ENCODE measurements at places on chromosomes 1 and 21. TPM values are rescaled to one million over a fixed set of nuclear protein-coding genes. Genes with fewer than 3 reads are reported as not detected.

Gene SMPDL3B
- polyA plus RNA-seq = not detected

DNA sequence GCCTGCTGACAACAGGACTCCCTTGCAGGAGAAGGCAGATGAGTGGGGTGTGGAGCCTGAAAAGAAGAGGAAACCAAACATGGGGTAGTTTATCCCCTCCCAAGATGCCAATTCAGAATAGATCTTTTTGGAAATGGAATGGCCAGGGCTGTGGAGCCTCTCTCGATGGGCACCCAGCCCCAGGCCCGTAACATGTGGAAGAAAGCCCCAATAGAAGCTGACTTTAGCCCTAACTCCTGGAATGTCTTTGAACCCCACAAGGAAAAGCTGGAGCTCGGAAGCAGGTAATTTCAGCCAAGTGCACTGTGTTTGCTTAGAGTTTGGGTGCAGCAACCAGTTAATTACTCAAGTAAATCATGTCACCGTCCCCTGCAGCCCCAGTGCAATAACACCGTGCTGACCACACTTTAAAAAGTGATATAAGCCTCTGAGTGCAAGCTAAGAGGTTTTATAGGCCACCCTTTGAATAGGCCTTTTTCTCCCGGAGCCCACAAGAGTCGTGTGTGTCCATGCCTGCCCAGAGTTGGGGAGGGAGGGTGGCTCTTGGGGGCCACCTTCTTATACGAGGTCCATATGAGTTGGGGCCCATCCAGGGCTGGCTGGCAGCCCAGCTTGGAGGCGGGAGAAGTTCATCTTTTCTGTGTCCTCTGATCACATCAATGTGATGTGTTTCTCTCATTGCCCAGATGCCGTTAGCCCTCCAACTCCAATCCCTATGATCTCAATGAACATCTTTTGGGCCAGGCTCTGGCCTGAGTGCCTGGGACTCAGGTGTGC is 153.2 kb downstream of the TRABD2B start:
- no peaks in the 10 kb centered on the region for H3K27me3 ChIP-seq
- no peaks in the 10 kb centered on the region for H3K36me3 ChIP-seq
- no peak overlapping the region for H3K4me3 ChIP-seq
- DNase-seq = no peak
- H3K4me1 ChIP-seq = no peaks in the 10 kb centered on the region

Gene HAO2
- not detected for polyA plus RNA-seq

DNA sequence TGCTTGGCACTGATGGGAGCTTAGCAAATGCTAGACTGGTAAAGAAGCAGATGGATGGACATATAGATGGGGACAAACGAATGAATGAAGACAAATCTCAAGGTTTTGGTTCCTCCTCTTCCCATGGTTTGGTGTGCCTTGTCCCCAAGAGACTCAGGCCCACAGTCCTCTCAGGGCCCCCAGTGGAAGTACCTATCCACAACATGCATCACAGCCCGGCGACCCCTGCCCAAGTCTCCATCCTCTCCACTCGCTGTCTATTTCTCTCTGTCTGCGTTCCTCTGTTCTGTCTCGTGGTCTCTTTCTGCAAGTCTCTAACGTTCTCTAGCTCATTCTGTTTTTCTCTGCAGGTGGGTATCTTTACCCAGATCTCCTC is 85.8 kb downstream of the GLIS1 start:
- peaks cover 18% of the 10 kb centered on the region for H3K4me1 ChIP-seq
- H3K36me3 ChIP-seq = no peaks in the 10 kb centered on the region
- H3K27ac ChIP-seq = no peak overlapping the region
- peaks cover 25% of the 10 kb centered on the region for H3K27me3 ChIP-seq
- H3K4me3 ChIP-seq = no peak overlapping the region

DNA sequence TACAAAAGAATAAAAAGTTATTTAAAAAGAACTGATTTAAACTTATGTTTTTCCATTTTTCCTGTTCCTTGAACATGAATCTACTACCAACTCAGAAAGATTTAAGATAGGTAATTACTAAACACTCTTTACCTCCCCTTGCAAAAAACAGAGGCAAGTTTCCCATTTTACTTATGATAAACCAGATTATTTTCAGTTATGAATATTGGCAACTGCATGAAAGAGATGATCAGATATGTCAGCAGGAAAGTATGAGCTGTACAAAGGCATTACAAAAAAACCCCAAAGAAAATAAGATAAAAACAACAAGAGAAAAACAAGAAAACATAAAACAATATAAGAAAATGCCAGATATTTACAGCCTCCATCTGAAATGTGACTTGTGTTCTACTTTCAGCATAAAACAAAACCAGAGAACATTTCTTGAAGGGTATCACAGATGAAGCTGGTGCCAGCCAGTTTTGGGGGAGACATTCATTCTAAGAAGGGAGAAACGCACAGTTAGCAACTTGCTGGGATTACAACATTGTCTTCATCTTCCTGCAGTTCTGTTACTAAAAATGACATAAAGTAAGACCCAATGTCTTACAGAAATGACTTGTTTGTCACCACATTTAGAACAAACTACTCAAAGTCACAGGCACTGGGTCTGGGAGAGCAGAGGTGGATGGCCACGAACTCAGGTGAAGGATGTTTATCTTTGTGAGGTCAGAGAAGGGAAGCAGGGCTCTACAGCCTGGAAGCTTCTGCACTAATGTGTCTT is 19.1 kb downstream of the ZC3H12A start:
- H3K4me1 ChIP-seq = peaks cover under 1% of the 10 kb centered on the region
- peaks cover 37% of the 10 kb centered on the region for H3K36me3 ChIP-seq
- no peaks in the 10 kb centered on the region for H3K27me3 ChIP-seq
- H3K4me3 ChIP-seq = no peak overlapping the region
- DNase-seq = no peak

Gene PDZK1
- 0.91 TPM for polyA plus RNA-seq

Gene ZNF672
- 11.6 TPM for polyA plus RNA-seq

Gene KRTAP21-1
- not detected for polyA plus RNA-seq

DNA sequence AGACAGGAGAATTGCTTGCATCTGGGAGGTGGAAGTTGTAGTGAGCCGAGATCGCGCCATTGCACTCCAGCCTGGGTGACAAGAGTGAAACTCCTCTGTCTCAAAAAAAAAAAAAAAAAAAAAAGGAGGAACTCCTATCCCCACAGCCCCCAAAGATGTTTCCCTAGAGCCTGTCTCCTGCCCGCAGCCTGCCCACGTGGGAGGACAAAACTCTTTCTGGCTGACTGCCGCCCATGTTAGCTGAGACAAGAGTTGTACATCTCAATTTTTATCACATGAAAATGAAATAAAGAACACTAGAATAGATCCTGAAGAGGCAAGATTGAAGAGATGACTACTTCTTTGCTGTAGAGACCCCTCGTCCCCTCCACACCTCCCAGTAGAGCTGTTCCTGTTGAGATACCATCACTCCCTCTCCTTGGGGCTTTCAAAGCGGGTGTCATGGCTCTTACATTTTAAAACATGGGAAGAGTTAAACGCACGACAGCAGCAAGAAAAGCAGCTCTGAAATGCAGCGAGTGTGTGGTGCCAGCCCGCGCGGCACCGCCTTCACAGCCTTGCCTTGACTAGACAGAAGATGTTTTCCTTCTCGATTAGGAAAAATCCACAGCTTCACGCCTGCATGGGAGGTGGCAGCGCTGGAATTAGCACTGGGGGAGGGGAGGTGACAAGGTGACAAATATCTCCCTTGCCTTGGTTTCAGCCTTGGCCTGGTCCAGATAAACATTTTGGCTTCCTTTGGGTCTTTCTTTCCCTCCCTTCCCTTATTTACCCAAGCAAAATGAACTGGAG is 253.4 kb upstream of the CSF3R start:
- no peak for DNase-seq
- no peaks in the 10 kb centered on the region for H3K4me1 ChIP-seq
- no peak overlapping the region for H3K4me3 ChIP-seq
- H3K36me3 ChIP-seq = no peaks in the 10 kb centered on the region
- H3K27me3 ChIP-seq = no peaks in the 10 kb centered on the region

GRCh38 chr1:89310505-89310904 is 37.8 kb upstream of the GBP5 start:
- peak; percentile 55 for DNase-seq
- peak overlapping the region; percentile 11 for H3K4me3 ChIP-seq
- H3K4me1 ChIP-seq = peaks cover 9% of the 10 kb centered on the region
- no peaks in the 10 kb centered on the region for H3K27me3 ChIP-seq

DNA sequence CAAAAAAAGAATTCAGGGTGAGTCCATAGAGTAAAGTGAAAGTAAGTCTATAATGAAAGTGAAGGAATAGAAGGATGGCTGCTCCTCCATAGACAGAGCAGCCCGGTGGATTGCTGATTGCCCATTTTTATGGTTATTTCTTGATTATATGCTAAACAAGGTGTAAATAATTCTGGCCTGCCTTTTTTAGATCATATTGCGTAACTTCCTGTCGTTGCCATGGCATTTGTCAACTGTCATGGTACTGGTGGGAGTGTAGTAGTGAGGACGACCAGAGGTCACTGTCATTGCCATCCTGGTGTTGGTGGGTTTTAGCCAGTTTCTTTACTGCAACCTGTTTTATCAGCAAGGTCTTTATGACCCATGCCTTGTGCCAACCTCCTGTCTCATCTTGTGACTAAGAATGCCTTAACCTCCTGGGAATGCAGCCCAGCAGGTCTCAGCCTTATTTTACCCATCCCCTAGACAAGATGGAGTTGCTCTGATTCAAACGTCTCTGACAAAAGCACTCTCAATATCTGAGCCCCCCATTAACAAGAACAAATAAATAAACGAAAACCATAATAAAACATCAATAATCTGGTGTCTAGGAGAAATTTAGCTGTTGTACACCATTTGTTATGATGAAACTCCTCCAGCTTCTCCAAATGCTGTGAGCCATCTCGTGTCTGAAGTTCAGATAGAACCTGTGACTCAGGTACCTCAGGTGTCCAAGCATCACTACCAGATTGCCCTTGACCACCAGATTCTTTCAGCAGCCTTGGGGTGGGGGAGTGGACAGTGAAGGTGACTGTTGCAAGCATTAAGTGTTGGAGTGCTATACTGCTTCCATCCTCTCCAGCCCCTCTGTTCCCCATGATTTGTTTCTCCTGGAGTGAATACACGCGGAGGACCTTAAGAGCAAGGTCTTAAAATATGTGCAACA is 36.0 kb downstream of the EBNA1BP2 start:
- H3K4me1 ChIP-seq = no peaks in the 10 kb centered on the region
- no peak overlapping the region for H3K4me3 ChIP-seq
- peaks cover 18% of the 10 kb centered on the region for H3K27me3 ChIP-seq
- DNase-seq = peak; percentile 5

DNA sequence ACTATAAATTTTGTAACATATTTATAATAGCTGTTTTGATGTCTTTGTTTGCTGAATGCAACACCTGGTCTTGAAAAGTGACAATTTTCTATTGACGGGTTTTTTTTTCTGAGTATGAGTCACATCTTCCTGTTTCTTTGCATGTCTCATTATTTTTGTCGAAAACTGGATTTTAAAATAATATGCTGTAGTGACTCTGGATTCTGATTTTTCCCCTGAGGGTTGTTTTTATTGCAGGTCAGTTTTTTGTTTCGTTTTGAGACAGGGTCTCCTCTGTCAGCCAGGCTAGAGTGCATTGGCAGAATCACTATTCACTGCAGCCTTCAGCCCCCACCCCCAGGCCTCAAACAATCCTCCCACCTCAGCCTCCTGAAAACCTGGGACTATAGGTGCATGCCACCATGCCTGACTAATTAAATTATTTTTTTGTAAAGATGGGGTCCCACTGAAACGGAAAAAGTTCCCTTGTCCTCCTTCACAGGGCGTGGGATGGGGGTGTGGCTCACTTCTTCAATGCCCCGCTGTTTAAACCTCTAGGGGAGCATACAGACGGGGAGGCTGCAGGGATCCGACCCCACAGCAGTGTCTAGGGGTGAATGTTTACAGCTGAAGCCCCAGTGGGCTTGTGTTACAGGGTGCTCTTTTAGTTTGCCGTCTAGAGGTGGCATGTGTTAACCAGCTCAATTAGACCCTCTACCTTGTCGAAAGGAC is 11.3 kb upstream of the PPIE start:
- no peaks in the 10 kb centered on the region for H3K4me1 ChIP-seq
- DNase-seq = no peak
- peaks cover 72% of the 10 kb centered on the region for H3K27me3 ChIP-seq

- H3K36me3 ChIP-seq = no peaks in the 10 kb centered on the region
- no peak overlapping the region for H3K4me3 ChIP-seq
- H3K27me3 ChIP-seq = no peaks in the 10 kb centered on the region
- DNase-seq = no peak
These were observed 70.5 kb upstream of the RUNX1 start for GRCh38 chr21:35119501-35120047.

Gene TCEANC2
- polyA plus RNA-seq = 5.9 TPM

Gene ARHGAP29
- 145 TPM for polyA plus RNA-seq

- peaks cover 34% of the 10 kb centered on the region for H3K27me3 ChIP-seq
- no peak overlapping the region for H3K27ac ChIP-seq
- no peaks in the 10 kb centered on the region for H3K4me1 ChIP-seq
- H3K36me3 ChIP-seq = no peaks in the 10 kb centered on the region
- no peak overlapping the region for H3K4me3 ChIP-seq
These were observed 11.5 kb downstream of the RIMS3 start for GRCh38 chr1:40653851-40654537.

DNA sequence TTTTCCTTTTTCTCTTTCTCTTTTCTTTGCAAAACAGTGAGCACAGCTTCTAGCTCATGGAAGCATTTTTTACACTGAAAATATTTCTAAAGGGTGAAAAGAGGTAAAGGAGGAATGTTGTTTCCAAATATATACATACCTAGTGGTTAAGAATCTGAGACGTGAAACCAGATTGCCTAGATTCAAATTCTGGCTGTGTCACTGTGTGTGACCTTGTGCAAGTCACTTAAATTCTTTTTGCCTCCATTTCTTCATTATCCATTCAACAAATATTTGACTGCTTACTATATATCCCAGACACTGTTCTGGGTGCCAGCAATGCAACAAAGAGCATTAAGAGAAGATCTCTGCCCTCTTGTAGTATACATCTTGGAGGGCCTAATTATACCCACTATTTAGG is 53.3 kb downstream of the ZFYVE9 start:
- H3K4me3 ChIP-seq = no peak overlapping the region
- no peaks in the 10 kb centered on the region for H3K27me3 ChIP-seq
